RCC 7860 (cell line): ENCODE measurements at places on chromosomes 4 and X.

- no peak for DNase-seq
These were observed 137.5 kb downstream of the COMMD8 start for GRCh38 chr4:47326025-47326424.

- no peak for DNase-seq
These were observed 612 bp downstream of the MAGED2 start for GRCh38 chrX:54808109-54808604.

DNA sequence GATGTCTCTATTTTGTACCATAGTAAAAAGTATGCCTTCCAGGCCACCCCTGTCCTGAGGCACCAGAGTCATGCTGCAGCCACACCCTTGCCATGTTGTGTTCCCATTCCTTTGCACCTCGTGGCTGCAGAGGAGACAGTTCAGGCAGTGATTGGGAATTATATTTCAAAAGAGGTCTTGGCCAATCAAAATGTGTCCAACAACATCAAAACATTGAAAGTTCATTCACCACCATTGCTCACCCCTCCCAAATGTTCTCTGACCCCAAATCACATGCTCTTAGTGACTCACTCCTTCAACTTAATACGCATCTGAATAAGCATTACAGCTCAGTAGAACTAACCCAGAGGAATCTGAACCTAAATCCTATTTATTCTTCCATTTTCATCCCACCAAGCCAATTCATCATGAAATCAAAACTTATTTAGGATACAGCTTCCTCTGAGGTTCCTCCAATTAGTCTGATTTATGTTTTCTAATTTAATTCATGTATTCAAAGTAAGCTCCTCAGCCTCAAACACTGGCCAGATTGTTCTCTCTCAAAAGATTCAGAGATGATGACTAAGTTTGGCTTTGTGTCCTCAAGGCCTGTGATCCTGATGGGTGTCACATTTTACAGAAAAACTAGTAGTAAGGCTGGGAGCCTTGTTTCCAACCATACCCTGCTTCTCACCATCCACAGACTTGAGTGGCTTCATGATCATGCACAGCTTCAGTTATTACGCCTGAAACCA, 323.2 kb upstream of the INTU start:
- DNase-seq: no peak

- DNase-seq: no peak
These were observed 31.7 kb downstream of the USP9X start for GRCh38 chrX:41116948-41117347.

DNA sequence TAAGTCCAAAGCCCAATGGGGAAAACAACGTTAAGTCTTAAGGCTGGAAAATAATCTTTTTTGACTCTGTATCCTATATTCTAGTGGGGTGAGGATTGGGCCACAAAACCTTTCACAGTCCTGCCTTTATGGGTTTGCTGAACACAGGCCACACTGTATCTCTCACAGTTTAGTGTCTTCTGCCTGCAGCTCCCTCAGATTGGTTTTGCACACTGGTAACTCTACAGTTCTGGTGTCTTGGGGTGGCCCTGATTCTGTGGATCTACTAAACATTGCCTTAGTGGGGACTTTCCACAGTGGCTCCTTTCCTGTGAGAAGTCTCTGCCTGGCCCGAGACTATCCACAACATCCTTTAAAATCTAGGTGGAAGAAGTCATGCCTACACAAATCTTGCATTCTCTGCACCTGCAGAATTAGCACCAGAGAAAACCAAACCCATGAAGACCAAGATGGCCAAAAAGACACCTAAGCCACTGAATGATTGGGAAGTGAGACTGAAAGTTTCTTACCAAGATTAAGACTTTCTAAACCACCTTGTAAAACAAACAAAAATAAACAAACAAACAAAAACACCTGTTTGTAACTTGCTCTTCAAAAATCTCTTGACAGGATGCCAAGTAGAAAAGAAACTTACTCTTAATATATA, 150.4 kb upstream of the PCDH10 start:
- DNase-seq: no peak

DNA sequence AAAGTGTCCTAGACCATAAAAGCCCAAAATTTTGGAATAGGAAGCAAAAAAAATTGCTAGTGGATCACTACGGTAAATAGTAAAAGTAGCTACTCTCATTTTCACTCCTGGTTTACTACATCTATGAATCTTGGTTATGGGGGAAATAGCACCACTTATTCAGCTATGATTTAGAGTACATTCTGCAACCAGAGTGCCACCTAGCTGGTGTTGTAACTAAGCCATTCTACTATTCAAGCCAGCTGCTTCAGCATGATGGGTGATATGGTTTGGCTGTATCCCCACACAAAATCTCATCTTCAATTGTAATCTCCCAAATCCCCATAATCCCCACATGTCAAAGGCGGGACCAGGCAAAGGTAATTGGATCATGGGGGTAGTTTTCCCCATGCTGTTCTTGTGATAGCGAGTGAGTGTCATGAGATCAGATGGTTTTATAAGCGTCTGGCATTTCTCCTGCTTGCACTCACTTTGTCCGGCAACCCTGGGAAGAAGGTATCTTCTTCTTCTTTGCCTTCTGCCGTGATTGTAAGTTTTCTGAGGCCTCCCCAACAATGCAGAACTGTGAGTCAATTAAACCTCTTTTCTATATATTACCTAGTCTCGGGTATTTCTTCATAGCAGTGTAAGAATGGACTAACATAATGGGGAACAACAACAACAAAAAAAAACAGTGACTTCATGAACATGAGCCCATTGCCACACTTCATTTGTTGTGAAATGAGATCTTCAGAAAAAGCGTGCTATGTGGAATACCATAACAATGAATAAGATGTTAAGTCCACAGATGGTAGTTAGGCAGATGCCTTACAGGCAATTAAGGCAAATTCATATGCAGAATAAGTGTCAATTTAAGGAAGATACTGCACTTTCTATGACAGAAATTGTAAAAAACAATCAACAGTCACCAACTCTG, 280.1 kb downstream of the PABPC4L start:
- DNase-seq: no peak

GRCh38 chr4:79150820-79151416, 174.9 kb downstream of the NAA11 start:
- DNase-seq: no peak

- DNase-seq: peak; percentile 89
These were observed 116.0 kb downstream of the SOWAHB start for GRCh38 chr4:76781698-76782595.

DNA sequence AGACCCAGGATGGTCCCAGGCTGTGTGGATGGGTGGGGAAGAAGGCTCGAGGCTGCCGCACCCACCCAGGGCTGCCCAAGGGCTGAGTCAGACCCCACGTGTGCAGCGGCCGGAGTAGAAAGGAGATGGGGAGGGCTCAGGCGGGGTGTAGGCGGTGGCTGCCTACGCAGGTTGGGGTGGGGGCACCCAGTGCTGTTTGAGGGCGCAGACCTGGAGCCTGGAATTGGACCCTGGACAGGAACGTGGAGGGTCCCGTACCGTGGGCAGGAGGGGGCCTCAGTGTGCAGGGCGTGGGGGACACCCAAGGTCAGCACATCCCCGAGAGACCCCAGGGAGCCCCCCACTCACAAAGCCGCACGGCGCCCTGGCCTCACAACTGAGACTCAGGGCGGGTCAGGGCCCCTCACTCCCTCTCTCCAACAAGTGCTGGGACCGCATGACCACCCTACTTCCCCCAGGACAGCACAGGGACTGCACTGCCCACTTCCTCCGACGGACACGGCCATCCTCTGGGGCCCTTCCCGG, 79.9 kb downstream of the FAM53A start:
- DNase-seq: no peak

- no peak for DNase-seq
These were observed 45.9 kb upstream of the PGM2 start for GRCh38 chr4:37780444-37781130.

DNA sequence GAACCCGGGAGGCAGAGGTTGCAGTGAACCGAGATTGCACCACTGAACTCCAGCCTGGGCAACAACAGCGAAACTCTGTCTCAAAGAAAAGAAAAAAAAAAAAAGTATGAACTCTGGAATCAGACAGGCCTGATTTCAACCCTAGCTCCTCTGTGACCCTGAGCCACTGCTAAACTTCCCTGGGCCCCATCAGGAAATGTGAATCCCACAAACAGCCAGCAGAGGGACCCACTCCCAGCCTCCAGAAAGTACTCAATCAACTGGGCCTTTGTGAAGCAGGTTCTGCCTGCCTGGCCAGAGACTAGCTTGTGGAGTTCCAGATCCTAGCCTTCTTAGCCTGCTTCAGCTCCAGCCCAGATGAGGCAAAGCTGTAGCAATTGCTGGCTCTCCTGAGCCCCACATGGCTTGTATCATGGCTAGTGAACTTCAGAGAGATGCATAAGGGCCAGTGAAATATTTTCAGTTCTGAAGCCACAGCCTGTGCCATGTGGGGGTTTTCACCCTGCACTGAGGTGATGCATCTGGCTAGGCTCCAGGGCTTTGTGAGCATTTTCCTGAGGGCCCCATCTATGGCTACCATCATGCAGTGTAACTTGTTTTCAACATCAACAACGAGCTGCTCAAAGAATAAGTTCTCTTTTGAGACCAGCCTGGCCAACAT, 7.2 kb upstream of the IDS start:
- peak; percentile 27 for DNase-seq

GRCh38 chrX:80929251-80929650, 119.6 kb upstream of the BRWD3 start:
- DNase-seq: no peak

DNA sequence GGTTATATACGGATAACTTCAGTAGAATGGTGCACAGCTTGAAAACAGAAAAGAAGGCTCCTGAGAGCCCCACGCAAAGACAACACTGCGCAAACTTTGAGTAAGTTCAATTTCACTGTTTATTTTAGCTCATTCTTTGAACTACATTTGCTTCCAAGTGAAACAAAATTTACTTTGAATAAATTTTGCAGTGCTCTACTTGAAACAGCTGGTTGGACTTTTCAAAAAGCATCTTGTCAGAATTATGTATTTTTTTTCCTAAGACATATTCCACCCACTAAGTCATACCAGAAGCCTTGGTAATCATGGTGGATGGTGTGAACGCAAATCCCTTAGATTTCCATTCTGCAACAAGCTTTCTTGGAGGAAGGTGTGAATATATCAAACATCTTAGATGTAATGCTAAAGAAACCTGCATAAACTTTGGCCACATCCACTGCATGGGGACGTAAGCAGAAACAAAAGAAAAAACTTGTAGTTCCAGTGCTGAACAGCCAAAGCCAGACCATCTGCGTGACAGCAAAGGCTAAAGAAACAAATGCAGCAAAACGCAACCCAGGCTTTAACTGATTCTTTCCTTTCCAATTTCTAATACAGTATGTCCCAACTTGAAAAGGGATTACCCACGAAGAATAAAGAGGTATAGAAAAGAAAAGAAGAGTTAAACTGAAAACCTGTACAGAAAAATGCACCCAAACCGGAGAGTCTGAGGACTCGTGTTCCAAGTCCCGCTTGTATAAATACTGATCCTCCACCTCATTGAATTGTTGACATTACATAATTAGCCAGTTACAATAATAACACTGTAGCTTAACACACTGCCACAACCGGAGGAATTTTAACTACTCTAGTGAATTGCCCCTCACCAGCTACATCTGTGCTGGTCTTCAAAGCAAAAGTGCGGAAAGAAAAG, 90.9 kb downstream of the SH3RF1 start:
- DNase-seq: no peak

DNA sequence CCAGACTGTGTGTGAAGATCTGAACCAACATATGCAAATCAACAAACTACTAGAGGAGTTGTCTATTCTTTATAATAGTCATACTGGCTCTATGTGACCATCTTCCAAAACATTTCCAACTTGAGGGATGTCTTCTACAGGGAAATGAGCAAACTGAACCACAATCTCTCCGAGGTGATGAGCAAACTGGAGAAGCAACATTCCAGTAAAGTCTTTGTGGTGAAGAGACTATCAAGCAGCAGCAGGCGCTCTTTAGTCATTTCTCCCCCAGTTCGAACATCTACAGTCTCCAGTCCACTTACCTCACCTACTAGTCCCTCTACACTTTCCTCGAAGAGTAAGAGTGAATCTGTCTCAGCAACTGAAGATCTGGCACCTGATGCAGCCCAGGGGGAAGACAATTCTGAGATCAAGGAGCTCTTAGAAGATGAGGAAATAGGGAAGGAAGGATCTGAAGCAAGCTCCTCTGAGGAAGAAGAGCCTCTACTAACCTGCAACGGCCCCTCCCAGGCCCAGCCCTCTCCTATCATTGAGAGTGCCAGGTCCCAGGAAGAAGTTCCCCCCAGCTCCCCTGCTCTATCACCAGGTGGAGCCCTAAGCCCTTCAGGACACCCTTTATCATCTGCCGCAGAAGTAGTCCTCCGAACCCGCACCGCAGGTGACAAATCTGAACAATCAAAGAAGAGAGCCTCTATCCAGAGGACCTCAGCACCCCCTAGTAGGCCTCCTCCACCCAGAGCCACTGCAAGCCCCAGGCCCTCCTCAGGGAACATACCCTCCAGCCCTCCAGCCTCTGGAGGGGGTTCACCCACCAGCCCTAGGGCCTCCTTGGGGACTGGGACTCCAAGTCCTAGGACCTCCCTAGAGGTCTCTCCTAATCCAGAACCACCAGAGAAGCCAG, 98.1 kb downstream of the HNRNPD start:
- DNase-seq: no peak

- no peak for DNase-seq
These were observed 60.2 kb downstream of the TMEM154 start for GRCh38 chr4:152619556-152619955.

- no peak for DNase-seq
These were observed 43.8 kb upstream of the WDR1 start for GRCh38 chr4:10160281-10160856.

GRCh38 chrX:13487731-13488505, 81.5 kb upstream of the EGFL6 start:
- peak; percentile 71 for DNase-seq
